ENCODE measurements at places on chromosomes 13 and 19.

DNA sequence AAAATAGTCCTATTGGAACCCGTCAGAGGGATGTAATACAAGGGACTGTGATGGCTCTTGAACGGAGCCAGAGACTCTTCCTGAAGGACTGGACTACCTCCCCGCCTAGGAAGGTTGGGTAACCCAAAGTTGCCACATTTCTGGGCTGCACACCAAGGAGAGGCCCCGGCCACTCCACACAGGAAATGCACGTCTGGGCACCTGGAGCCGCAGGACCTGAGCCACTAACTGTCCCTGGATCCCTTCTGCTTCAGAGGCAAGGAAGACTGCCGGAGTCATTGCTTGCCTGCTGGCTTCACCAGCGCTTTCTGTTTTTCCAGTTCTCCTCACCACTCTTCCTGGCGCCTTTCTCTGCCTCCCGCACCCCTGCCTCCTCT, 1.2 kb upstream of the FLT1 start:
- no peak for DNase-seq

GRCh38 chr13:67033170-67033569, 197.0 kb downstream of the PCDH9 start:
- DNase-seq: no peak

GRCh38 chr19:15892012-15892411, 5.9 kb downstream of the CYP4F2 start:
- DNase-seq: no peak

GRCh38 chr13:44932171-44932849, 57.0 kb downstream of the NUFIP1 start:
- no peak for DNase-seq

GRCh38 chr13:51331354-51331861, 8.1 kb upstream of the SERPINE3 start:
- peak; percentile 50 for DNase-seq

GRCh38 chr19:44476559-44477408, 23.5 kb downstream of the ZNF180 start:
- DNase-seq: no peak
